ENCODE measurements at places on chromosomes 2 and 18.

DNA sequence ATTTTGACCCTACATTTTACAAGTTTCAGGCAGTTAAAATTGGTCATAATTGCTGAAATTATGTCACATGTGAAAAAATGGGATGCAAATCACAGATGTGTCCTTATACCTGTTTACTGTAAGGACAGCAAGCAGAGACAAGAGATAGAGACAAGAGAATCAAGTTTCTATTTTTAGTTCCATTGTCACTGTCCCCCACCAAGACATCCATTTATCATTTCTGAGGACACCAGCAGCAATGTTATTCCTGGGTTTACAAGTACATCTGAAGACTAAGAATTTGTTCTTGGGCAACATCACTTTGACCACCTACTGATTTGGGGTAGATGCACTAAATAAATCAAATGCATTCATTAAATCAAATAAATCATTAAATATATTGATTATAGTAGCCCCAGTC, 1111.7 kb downstream of the DPP10 start:
- DNase-seq: no peak

DNA sequence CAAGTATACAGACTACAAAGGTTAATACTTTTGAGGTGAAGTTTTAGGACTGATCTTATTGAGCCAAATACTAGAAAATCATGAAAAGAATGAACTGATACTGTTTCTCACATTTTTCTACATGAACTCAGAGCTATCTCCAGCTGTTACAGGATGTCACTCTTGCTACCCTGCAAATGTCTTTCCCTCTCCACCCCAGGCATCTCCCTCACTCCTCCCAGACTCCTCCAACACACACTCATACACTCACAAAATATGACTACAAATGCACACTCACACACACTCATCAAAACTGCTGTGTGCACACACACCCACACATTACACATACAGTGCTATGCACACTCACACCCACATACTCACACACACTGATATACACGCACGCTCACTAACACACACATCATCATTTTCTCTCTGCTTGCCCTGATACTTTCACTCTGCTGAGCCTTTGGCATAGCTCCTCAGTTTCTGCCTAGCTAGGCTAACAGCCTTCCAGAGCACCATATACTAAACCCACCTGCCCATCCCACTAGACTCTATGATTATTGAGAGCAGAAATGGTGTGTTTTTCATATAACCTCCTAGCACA, 273.3 kb downstream of the CD226 start:
- no peak for DNase-seq

GRCh38 chr2:181614874-181615638, 41.8 kb downstream of the CERKL start:
- no peak for DNase-seq

GRCh38 chr2:25514043-25514637, 159.2 kb downstream of the DTNB start:
- no peak for DNase-seq

- DNase-seq: no peak
These were observed 105.5 kb downstream of the RTP5 start for GRCh38 chr2:241974851-241975592.

GRCh38 chr2:7031547-7032245, 114.5 kb downstream of the RNF144A start:
- peak; percentile 99 for DNase-seq

GRCh38 chr2:145736871-145737270, 1217.0 kb upstream of the ZEB2 start:
- DNase-seq: no peak

GRCh38 chr2:150528861-150529801, 41.7 kb upstream of the RND3 start:
- DNase-seq: no peak

DNA sequence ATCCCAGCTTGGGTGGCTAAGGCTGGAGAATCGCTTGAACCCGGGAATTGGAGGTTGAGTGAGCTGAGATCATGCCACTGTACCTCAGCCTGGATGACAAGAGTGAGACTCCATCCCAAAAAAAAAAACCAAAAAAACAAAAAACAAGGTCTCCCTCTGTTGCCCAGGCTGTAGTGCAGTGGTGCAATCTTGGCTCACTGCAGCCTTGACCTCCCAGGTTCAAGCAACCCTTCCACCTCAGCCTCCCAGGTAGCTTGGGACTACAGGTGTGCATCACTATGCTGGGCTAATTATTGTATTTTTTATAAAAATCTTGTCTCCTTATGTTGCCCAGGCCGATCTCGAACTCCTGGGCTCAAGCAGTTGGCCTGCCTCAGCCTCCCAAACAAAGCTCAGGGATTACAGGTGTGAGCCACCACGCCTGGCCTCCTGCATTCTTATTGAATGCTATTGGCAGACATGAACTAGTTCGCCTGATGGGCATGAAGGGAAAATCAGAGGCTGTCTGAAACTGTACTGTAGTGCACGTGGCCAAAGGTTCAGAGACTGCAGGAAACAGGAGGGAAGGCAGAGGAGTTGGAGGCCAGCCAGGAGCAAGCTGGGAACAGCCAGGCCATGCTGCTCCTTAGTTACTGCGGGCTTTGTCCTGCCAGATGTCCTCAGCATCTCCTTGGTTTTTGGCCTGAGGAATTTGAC, 16.0 kb upstream of the ASXL2 start:
- DNase-seq: no peak

GRCh38 chr2:57760381-57760801, 286.2 kb upstream of the VRK2 start:
- DNase-seq: peak; percentile 11

GRCh38 chr2:74537140-74537539, 7.4 kb downstream of the HTRA2 start:
- DNase-seq: no peak

DNA sequence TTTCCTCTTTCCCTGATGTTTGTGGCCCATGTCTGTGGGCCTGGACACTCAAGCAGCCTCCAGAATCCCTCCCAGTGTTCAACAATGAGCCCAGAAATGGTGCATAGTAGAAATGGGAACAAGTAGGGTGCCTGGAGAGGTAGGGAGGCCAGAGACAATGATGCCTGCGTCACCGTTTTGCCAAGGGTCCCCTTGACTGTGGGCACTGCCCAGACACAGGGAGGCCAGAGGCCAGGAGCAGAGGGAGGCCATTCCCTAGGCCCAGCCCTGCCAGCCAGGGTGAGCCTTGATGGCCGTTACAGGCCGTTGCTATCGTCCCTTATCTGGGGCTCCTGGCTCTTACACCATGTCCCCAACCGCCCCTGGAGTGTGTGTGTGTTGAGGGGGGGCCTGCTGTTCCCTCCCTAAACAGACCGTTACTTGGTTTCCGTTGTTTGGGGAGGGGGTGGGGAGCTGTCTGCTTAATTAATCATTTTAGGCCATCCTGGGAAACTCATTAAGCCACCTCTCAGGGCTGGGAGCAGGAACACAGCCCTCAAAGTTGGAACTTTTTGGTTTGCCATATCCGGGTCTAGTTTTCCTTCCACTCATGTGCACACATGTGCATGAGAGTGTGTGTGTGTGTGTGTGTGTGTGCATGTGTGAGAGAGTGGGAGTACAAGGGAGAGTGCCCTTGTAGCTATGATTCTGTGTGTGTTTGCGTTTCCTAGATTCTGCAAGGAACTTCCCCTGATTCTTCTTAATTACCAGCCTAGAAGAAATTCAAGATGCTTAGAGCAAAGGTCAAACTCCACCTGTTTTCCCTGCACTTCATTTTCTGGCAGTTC, 135.2 kb upstream of the HAAO start:
- no peak for DNase-seq

DNA sequence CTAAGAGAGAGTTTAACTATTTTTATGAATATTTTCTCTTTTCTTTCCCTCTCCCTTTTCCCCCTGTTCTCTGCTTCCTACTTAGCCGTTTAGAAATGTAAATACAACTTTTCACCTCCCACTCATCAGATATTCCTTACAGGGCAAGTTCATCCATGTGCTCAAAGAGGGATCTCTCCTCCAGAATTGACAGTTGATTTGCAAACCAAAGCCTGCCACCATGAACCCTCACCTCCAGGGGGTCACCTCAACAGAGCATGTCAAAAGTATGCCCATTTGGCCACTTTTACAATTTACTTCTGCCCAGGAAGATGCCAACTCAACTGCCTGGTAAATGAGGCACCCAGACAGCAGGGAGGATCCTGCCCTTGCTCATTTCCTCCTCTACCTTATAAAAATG, 149.2 kb upstream of the GYPC start:
- DNase-seq: no peak

GRCh38 chr2:53378791-53379190, 388.8 kb upstream of the CHAC2 start:
- DNase-seq: no peak

GRCh38 chr2:120889936-120890335, 154.3 kb downstream of the GLI2 start:
- DNase-seq: no peak

GRCh38 chr2:147560810-147561535, 283.9 kb upstream of the ACVR2A start:
- DNase-seq: no peak

- DNase-seq: no peak
These were observed 274.8 kb upstream of the NCKAP5 start for GRCh38 chr2:133843091-133843490.

- DNase-seq: no peak
These were observed 220.1 kb downstream of the IRS1 start for GRCh38 chr2:226579519-226579918.

GRCh38 chr2:203018181-203018580, 3.5 kb downstream of the NBEAL1 start:
- no peak for DNase-seq

DNA sequence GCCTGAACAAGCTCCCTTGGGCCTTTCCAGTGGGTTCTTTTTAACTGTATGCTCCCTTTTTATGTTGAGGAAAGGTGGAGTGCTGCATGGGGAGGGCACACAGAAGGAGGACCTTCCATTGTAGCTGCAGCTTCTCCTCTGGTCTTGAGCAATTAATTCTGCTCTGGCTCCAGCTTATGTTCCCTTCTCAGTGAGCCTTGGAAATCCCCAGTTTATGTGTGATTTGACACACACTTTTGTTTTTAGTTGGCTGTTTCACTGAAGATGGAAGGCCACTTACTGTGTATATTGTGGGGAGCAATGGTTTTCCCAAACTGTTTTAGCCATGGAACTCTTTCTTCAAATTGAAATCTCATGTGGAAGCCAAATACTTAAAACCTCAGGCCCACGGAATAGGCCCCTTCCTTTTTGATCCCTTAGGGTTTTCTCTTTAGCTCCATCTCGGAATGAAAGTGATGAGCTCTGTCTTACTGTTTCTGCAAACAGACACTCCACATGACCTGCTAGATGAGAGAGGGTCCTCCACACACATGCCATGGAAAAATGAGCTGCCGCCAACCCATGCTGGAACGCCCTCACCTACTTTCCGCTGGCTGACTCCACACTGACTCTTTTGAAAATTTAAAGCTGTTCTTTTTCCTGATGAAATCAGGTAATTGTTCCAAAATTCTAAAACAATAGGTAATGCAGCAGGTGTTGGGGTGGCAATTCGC, 280.9 kb upstream of the SIX2 start:
- no peak for DNase-seq

GRCh38 chr18:10530002-10530401, 4.2 kb downstream of the NAPG start:
- DNase-seq: no peak

- no peak for DNase-seq
These were observed 246.0 kb downstream of the LDLRAD4 start for GRCh38 chr18:13464432-13465123.

DNA sequence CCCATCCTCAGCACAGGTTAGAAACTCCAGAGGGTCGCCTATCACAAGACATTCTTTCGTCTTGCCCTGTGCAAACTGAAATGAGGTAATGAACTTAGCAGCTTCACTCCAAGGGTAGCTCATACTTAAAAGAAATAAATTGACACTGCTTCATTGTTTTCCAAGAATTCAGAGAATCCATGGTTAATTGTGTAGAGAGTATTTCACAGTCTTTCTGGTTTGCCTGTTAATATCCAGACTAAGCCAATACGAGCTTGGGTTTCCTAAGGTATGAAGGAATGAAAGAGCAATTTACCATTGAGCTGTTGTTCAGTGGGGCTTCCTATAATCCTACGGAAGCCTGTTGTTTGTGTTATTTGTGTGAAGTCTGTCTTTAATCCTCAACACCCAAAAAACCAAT, 58.7 kb downstream of the FAM124B start:
- DNase-seq: no peak

DNA sequence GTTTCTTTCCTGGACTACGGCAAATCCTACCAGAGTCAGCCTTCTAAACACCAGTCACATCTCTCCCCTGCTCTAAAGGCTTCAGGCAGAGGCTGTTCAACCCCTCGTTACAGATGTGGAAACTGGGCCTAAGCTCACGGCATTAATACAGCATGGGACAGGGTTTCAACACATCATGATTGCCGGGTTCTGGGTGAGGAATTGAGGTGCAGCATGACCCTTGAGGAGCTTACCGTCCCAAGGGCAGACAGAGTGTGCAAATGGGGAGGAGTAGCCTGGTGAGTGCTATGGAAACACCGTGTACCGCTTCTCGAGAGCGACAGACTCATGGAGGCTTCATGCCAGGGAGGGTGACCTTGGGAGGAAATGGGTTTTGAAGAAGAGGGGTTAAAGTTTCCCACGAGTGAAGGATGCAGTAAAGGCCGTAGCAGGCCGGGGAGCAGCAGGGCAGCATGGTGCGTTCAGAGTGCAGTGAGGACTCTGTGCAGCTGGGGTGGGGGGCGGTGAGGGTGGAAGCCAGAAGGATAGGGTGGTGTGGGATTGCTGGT, 51.1 kb downstream of the TGOLN2 start:
- DNase-seq: no peak

GRCh38 chr2:5674026-5674340, 18.2 kb upstream of the SOX11 start:
- DNase-seq: no peak

DNA sequence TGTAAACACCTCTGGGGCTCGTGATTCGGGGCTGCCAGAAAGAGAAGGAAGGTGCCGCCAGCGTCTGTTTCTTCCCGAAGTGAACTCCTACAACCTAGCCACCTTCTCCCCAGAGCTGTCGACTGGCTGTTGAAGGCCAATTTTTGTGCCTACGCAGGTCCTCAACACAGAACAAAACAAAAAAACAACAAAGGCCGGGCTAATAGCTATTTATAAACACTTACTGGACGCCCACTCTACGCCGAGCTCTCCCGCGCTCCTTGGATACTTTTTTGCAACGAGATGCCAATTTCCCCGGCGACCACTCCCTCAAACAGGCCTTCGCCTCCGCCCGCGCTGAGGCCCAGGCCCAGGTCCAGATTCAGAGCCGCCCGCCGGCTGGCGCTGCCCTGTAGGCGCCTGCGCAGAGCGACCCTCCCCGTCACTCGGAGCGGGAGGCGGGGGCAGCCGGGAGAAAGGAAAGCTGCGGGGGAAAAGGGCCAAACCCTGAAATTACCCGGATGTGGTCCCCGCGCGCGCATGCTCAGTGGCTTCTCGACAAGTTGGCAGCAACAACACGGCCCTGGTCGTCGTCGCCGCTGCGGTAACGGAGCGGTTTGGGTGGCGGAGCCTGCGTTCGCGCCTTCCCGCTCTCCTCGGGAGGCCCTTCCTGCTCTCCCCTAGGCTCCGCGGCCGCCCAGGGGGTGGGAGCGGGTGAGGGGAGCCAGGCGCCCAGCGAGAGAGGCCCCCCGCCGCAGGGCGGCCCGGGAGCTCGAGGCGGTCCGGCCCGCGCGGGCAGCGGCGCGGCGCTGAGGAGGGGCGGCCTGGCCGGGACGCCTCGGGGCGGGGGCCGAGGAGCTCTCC, at the start of gene SMAD4:
Gene SMAD4, plus strand, starts transcription at position 520 of the 843 bp plus-strand sequence. CDS start 16,834 bp downstream, outside the sequence.
- peak; percentile 96 for DNase-seq

- no peak for DNase-seq
These were observed 256.0 kb downstream of the TNS1 start for GRCh38 chr2:217746808-217747207.
